ENCODE measurements at places on chromosomes 6 and 20. TPM values are rescaled to one million over a fixed set of nuclear protein-coding genes. Genes with fewer than 3 reads are reported as not detected.
A peak's percentile ranks its signal among the peaks of the same experiment; 100 is the strongest.

DNA sequence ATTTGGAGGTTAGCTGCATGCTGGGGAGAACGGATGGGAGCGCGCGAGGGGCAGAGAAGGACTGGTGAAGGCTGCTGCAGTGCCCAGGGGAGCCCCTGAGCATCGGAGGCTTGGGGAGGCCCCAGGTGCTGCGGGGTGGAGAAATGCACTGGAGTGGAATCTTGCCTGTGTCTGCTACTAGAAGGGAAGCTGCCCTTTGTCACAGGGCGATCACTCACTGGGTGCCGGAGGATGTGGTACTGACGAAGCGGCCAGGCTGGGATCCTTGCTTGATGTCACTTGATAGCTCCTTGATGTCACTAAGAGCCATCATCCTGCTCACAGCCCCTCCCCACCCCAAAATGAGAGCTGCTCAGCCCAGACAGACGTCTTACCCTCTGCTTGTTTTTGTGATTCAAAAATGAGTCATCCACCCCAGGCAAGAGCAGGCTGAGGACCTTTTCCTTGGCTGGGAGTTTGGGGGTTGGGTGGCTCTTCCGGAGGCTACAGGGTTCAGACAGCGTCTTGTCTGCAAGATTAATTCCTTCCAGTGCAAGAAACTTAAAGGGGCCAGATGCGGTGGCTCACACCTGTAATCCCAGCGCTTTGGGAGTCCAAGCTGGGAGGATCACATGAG, 62.6 kb upstream of the PMEPA1 start:
- no peak overlapping the region for H3K4me3 ChIP-seq
- no peaks in the 10 kb centered on the region for H3K4me1 ChIP-seq
- no peaks in the 10 kb centered on the region for H3K36me3 ChIP-seq

GRCh38 chr20:19747903-19748302, 10.2 kb upstream of the RIN2 start:
- H3K4me3 ChIP-seq, result no peak overlapping the region
- H3K4me1 ChIP-seq, result peaks cover 6% of the 10 kb centered on the region
- no peaks in the 10 kb centered on the region for H3K36me3 ChIP-seq
- no peaks in the 10 kb centered on the region for H3K27me3 ChIP-seq
- no peak for DNase-seq

- H3K36me3 ChIP-seq, result no peaks in the 10 kb centered on the region
- peak overlapping the region; percentile 50 for H3K4me3 ChIP-seq
- no peaks in the 10 kb centered on the region for H3K4me1 ChIP-seq
- no peak for DNase-seq
- no peaks in the 10 kb centered on the region for H3K27me3 ChIP-seq
Observed at GRCh38 chr6:41073968-41074691, 1.4 kb downstream of the NFYA start.

GRCh38 chr6:27294409-27294808, 17.7 kb downstream of the POM121L2 start:
- H3K4me3 ChIP-seq, result no peak overlapping the region
- no peak overlapping the region for H3K27ac ChIP-seq
- DNase-seq, result no peak

- H3K4me3 ChIP-seq, result no peak overlapping the region
- peaks cover 2% of the 10 kb centered on the region for H3K4me1 ChIP-seq
- H3K36me3 ChIP-seq, result no peaks in the 10 kb centered on the region
- no peak for DNase-seq
Observed at GRCh38 chr6:90574610-90575009, 12.3 kb downstream of the MAP3K7 start.

DNA sequence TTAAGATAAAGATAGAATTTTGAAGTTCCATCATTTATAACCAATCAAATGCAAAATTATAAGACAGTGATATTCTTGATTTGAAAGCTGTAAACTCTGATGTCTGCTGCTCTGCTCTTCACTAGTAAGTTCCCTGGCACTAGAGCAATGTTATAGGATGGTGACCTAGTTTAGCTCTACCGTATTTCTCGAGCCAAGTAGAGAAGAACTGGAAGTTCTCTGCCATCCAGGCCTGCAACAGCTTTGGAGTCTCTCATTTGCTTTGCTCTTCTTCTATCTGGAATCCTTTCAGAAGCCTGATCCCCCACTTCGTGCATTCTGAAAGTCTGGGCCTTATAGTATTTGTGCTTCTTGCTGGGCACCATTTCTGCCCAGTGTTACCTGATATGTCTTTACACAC, 100.3 kb downstream of the PLCB1 start:
- no peaks in the 10 kb centered on the region for H3K36me3 ChIP-seq
- no peak overlapping the region for H3K4me3 ChIP-seq
- H3K27me3 ChIP-seq, result no peaks in the 10 kb centered on the region
- DNase-seq, result no peak
- H3K4me1 ChIP-seq, result no peaks in the 10 kb centered on the region

GRCh38 chr6:5994999-5995657, 11.6 kb downstream of the NRN1 start:
- DNase-seq, result no peak
- no peak overlapping the region for H3K27ac ChIP-seq
- H3K36me3 ChIP-seq, result no peaks in the 10 kb centered on the region
- no peaks in the 10 kb centered on the region for H3K4me1 ChIP-seq
- H3K4me3 ChIP-seq, result no peak overlapping the region

Gene STX11
- polyA plus RNA-seq, result 4.6 TPM

Gene SPATA25
- 2.3 TPM for polyA plus RNA-seq

Gene RWDD2A
- polyA plus RNA-seq, result 3.9 TPM
